ENCODE measurements at places on chromosomes 11 and 22. TPM values are rescaled to one million over a fixed set of nuclear protein-coding genes. Genes with fewer than 3 reads are reported as not detected.
A peak's percentile ranks its signal among the peaks of the same experiment; 100 is the strongest.

DNA sequence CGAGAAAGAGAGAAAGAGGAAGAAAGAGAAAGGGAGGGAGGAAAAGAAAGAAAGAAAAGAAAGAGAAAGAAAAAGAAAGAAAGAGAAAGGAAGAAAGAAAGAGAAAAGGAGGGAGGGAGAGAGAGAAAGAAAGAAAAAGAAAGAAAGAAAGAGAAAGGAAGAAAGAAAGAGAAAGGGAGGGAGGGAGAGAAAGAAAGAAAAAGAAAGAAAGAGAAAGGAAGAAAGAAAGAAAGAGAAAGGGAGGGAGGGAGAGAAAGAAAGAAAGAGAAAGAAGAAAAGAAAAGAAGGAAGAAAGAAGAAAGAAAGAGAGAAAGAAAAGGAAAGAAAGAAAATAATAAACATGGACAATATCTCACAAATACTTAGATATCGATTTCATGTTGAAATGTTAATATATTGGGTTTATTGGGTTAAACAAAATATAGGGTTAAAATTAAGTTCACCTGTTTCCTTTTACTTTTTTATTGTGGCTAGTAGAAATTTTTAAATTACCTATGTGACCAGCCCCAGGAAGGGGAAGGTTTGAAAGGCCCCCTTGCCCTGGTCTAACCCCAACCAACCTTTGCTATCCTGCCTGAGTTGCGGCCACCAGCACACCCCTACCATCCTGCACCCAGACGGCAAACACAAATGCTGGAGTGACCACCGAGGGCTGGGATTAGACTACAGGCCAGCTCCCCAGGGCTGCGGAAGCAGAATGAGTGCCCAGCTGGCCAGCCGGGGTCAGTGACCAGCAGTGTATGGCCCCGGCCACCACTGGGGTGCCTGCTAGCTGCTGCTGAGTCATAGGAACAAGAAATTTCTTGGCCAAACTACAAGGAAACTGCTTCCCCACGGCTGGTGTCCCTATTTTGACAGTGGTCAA lies 81.0 kb upstream of the FGF3 start:
- no peak for DNase-seq

DNA sequence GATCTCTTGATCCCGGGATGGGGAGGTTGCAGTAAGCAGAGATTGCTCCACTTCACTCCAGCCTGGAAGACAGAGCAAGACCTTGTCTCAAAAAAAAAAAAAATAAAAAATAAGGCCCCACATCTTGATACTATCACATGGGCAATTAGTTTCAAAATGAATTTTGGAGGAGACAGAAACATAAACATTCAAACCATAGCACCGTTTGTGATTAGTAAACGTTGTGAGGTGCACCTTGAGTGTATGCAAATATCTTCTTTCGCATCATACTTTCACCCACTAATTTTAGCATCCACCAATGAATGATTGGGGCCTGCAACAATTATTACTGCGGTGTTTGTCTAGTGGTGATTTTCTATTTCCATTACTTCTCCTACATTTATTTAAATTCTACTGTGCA lies 11.0 kb upstream of the SPDYC start:
- no peak for DNase-seq

DNA sequence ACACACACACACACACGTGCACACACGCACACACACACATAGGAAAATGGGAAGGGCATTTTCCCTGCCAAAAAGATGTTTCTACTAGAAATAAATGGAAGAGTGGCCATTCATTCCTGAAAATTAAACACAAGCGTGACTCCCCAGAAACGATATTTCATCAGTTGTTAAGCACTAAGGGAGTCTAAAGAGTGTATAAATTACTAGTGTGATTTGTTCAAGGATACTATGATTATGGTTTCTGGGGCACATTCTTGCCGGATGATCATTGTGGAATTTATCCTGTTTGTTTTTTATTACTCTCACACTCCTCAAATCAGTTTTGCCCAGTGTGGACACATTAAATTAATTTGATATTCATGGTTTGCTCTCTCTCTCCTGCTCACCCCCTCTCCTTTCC lies 16.4 kb upstream of the AMOTL1 start:
- no peak for DNase-seq

DNA sequence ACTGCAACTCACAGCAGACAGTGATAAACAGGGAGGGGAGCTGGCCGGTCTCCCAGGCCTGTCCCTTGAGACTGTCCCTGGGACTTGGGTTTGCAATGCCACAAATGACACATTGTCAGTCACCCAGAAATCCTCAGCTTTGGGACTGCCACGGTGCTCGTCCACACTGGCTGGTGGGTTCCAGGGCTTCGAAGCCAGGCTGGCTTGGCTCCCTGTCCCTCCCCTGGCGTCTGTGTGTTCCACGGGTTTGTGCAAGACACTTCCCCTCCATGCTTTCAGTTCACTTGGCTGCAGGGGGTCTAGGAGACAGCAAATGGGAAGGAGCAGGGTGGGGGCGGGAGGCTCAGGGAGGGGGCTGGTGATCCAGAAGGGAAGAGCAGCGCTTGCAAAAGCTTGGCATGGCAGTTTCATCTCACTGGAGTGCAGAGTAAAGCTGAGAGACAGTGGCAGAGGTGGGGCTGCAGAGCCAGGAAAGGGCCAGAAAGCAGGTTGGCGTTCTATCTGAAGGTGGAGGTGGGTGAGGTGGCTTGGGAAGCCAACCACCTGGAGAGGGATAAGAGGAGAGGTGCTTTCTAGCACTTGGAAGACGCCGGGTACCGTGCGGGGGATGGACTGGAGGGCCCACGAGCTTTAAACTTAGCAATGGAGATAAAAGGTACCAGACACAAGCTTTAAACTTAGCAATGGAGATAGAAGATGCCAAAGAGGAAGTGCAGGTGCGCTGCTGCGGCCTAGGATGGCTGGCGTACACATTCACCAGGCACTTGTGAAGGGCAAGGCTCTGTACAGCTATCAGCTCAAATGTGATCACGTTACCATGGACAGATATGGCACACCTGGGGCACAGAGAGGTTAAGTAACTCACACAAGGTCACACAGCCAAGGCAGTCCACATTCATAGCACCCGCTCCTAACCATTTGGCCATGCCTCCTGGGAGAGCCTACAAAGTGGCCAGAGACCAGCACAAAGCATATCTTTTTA lies 86.4 kb upstream of the SHISAL1 start:
- DNase-seq = no peak

- DNase-seq = no peak
These were observed 3.3 kb downstream of the SCGB1D2 start for GRCh38 chr11:62245271-62245753.

- no peak for DNase-seq
These were observed 1.3 kb downstream of the SPTY2D1 start for GRCh38 chr11:18632841-18633240.

DNA sequence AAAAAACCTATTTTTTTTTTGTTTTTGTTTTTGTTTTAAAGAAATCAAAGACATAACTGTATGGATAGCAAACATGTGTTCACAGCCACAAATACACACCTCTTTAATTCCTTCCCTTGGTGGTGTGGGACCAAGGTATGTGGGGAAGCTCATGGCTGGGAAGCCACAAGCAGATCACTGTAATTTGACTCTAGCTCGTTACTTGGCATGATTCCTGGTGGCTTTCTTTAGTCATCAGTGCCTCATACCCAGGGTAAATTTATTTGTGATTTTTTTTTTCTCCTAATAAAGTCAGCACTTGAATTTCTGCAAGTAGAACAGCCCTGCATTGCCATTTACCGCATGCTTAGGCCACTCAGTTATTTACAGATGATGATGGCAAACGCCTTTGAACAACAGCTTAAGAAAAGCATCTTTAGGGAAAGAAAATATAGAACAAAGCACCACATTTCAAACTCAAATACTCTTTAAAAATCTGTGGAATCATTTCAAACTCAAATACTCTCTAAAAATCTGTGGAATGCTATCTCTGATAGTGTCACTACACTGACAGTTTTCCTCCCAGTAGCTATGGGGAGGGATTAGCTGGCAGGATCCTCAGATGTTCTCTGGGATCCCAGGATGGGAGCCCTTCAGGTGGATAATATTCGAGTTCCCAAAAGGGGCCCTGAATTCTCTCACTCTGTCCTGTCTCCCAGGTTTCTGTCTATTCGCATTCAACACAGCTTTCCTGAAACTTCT lies 687.2 kb downstream of the OPCML start:
- no peak for DNase-seq

- no peak for DNase-seq
These were observed 30.6 kb upstream of the HSD17B12 start for GRCh38 chr11:43649921-43650320.

DNA sequence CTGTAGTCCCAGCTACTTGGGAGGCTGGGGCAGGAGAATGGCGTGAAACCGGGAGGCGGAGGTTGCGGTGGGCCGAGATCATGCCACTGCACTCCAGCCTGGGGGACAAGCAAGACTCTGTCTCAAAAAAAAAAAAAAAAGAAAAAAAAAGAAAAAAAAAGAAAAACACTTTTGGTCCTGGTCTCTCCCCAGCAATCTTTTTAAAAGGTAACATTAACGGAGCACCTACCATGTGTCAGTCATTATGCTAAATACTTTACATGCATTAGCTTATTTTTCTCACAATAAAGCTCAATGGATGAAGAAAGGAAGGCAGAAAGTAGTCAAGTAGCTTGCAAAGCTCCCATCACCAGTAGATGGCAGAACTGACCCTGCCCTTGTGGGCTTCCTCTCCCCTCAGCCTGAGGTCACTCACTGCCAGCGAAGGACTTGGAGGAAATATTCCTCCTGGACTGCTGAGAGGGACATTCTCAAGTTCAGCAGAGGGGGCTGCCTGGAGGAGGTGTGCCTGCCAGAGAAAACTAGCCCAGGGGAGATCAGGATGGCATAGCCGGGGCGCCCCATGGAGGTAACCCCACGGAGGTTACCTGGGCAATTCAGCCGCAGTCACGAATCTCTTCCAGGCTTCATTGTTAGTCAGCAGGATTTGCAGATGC lies 15.5 kb downstream of the APOL3 start:
- DNase-seq = peak; percentile 47

DNA sequence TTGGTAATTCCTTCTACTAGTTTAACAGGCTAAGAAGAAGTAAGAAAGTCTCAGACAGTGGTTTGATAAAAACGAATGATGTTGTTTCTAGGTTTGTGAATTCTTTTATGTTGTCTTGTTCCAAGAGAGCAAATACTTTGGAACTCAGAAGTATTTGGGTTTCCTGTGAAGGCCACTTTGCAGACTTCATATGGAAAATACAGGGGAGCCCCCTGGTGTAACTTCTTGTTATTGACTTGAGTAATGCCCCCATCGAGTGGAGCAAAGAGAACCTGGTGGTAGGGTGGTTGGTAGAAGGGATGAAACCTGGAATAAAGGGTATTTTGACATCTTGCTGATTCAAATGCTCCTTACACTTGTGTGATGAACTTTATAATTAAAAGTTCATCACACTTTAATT lies 40.0 kb upstream of the PTH start:
- DNase-seq = no peak

DNA sequence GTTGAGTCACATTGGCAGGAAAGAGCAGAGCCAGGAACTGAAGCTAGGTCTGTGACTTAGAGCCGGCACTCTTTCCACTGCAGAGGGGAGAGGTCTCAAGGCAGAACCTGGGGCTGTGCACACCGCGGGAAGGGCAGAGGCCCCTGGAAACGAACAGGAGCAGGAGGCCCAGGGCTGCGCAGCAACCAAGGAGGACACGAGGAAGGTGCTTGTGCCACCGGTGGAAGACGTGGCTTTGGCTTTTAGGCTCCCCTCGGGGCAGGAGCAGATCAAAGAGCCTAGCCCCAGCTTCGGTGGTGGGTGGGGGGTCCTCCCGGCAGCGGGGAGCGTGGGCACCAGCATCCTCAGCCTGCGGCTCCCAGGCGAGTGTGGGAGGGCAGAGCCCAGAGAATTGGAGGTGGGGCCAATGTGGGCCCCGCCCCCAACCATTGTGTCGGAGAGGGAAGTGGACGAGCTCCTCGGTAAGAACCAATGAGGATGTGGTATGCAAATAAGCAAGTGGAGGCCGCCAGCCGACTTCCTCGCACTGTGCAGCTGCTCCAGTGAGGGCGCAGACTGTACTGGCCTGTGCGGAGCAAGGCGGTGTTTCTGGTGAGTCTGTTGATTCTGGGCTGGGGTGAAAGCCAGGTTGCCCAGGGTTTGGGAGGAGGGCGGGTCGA lies at the start of gene CCDC116:
Gene CCDC116 (plus strand): TSS at position 524 of the 659 bp plus-strand sequence. CDS start 422 bp downstream, outside the sequence.
- DNase-seq = no peak

- DNase-seq = no peak
These were observed 134.0 kb downstream of the KIF18A start for GRCh38 chr11:27973851-27974536.

DNA sequence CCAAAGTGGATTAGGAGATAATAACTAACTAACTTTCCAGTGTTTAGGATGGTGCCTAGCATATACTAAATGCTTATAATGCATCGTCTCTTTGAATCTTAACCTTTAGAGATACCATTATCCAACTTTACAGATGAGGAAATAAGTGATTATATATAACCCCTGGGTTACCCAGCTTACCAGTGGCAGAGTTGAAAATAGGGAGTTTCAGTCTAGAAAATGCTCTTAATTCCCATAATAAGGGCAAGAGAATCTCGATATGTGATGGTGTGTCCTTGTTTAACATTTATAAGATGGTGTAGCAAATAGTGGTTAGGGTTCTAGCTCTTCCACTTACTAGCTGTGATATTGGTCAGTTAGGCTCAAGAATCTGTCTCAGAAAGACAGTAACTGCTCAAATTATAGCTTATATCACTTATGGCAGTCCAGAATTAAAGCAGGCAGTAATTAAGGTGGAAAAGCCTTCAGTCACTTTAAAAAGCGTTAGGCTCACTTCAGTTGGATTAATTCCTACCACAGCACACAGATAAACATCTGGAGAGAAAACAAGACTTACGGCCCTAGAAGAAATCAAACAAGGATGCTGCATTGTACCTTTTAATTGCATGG lies 6.3 kb downstream of the XBP1 start:
- DNase-seq = no peak

GRCh38 chr22:23913306-23913660 lies 19.1 kb downstream of the MIF start:
- DNase-seq = no peak

GRCh38 chr11:89293965-89294679 lies 116.4 kb downstream of the TYR start:
- DNase-seq = peak; percentile 1

DNA sequence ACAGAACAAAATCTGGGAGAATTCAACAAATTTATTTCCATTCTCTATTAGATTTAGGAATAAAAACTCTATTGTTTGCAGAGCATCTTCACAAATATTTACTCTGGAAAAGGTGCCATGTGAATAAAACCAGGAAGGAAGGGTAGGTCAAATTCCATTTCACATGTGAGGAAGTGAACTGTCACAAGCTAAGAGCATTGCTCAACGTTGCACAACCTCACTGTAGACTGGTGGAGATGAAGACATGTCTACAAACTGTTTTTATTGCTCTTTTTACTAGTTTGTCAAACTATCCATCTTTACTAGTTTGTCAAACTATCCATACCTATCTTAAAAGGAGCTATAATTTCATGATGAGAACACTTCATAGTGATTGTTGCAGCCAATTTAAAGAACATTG lies 236.4 kb downstream of the CNTN5 start:
- no peak for DNase-seq

Gene TRIM48
- total RNA-seq = not detected

Gene CCDC81
- total RNA-seq = 2.3 TPM

Gene SLC17A6
- 0.10 TPM for total RNA-seq

Gene TTLL8
- not detected for total RNA-seq

Gene ALDH3B1
- total RNA-seq = 2.1 TPM

Gene FXYD6
- total RNA-seq = 30.3 TPM

Gene CALCA
- total RNA-seq = not detected

Gene MMP8
- total RNA-seq = 8.4 TPM

Gene SLC1A2
- total RNA-seq = 0.99 TPM

Gene ACR
- total RNA-seq = 0.39 TPM

Gene ARHGAP8
- 0.99 TPM for total RNA-seq
